Myometrial cell (primary cell): ENCODE measurements at places on chromosomes 13 and 19. TPM values are rescaled to one million over a fixed set of nuclear protein-coding genes. Genes with fewer than 3 reads are reported as not detected.

The TDRD3 gene
- 9.8 and 11.7 TPM in 2 replicates for total RNA-seq

The CPAMD8 gene
- total RNA-seq: 0.71 and 2.6 TPM in 2 replicates

The LILRA1 gene
- not detected in 2 replicates for total RNA-seq

The PSG6 gene
- total RNA-seq: not detected in 2 replicates
